ENCODE measurements at places on chromosomes 3 and 15.

- DNase-seq = no peak
Observed at GRCh38 chr15:101372149-101372577, 77.1 kb upstream of the SNRPA1 start.

DNA sequence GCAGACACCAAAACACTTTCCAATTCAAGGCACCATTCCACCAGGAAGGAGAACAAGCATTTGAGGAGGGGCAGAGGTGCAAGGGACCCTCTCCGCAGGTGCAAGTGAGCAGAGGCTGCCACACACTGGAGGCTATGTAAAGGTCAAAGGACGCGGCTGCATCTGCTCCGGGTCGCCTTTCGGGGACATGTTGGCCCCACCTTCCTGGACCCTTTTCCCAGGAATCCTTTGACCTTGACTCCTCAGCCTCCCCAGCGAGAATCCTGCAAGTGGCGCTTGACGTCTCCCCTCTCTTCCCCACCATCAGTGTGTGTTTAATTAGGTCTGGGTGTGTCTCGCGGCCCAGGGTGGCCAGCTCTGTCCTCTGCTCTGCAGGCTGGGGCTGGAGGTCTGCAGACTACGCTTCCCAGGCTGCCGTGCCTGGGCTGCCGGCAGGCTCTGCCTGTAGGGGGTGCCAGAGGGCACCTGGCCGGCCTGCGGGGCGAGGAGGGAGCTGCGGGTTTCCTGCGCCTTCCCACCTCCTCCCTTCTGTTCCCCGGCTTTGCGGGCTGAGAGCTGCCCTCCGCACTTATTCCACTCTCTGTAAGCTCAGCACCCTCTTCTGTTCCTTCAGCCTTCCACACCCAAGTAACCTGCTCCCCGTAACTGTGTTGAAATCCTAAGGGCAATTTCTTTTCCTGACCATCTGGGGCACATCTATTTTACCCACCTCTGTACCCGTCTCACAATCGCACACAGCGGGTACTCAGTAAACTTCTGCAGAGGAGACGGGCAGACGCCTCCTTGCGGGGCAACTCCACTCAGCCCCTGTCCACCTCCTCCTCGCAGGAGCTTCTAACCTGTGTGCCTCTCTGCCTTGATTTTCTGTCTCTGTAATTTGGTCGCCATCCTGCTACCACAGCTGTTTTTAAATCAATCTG is 129.8 kb downstream of the NSMCE3 start:
- no peak for DNase-seq

- no peak for DNase-seq
Observed at GRCh38 chr3:25849091-25849490, 59.2 kb downstream of the OXSM start.

DNA sequence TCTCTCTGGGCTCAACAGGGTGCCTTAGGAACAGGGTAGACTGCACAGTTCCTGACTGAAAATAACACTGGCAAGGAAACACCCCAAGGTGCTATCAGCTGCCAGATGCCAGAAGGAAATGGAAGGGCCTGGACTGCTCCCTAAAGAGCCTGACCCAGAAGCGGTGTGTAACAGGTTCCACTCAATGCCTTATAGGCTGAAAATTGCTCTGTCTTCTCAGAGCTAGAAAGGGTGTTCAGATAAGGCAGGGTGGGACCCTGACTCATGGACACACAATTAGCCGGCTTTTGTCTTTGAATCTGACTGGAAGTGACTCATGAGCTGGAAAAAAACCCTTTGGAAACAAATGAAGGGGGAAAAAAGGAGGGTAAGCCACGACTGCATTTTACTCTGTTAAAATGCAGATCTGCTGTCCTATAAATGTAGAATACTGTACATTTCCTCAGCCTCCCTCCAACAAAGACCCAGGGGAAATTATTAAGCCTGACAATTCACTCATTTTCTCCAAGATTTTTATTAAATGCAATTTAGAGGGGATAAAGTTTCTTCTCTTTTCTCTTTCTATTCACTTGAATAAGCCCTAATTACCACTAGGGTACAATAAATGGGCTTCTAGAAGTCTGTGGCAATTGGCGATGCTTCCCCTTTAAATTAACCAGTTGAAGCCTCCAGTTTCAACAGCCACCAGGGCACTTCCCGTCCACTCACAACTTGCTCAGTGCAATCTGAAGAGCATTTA is 160.2 kb upstream of the TBL1XR1 start:
- peak; percentile 47 for DNase-seq

DNA sequence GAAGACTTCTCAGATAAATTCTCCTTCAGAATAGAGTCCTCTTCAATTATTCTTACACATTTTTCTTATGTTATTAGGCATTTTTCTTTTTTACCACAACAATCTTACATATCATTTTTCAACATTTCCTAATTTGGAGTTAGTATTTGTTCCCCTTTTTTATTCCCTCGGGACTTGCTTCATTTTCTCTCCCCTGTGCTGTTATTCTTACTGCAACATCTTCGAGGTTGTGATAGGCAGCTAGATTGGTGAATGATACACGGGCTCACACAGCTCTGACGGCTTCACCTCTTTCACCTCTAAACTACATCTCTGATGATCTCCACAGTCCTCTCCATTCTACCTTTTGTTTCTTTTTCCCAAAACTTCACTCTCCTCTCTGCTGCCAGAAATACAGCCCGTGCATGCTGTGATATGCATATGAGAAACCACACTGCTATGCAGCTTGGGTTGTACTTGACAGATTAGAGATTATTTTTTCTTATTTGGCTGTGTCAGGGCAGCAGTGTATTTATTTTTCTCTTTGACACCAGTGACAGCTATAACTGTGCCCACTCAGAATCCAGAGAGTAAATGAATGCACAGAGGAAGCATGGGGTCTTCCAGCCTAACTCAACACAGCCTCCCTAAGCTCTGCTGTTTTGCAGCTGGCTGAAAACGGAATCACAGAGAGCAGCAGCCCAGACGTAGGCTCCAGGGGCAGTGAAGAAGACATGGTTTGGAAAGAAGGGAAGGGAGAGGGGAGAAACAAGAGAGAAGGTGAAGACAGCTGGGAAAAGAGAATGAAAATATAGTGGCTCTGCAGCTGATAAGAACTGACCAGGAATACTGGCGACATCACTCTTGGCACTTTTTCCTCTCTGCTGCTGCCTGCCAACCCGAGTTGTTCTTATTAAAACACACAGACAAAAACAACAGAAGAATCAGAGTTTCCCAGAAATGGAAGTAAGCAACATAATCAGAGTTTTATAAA is 61.8 kb downstream of the SLC9A9 start:
- no peak for DNase-seq

DNA sequence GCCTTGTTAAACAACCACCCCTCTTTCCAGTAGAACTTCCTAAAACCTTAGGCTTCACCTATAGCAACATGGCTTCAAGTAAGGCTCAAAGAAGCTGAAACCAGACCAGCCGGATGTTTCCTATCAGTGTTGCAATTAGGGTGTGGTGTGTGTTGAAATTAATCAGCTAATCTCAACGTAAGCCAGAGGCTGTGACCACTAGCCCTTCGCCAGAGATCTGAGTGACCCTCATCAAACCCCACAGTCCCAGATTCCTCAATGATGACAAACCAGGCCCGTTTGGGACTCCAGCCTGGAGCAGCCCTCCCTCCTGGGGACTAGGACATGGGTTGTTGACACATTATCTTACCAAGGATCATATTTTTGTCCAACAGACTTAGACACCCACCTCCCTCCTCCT is 27.3 kb downstream of the CYP11A1 start:
- DNase-seq = peak; percentile 5

GRCh38 chr3:24272875-24273274 is 221.8 kb downstream of the THRB start:
- DNase-seq = no peak

DNA sequence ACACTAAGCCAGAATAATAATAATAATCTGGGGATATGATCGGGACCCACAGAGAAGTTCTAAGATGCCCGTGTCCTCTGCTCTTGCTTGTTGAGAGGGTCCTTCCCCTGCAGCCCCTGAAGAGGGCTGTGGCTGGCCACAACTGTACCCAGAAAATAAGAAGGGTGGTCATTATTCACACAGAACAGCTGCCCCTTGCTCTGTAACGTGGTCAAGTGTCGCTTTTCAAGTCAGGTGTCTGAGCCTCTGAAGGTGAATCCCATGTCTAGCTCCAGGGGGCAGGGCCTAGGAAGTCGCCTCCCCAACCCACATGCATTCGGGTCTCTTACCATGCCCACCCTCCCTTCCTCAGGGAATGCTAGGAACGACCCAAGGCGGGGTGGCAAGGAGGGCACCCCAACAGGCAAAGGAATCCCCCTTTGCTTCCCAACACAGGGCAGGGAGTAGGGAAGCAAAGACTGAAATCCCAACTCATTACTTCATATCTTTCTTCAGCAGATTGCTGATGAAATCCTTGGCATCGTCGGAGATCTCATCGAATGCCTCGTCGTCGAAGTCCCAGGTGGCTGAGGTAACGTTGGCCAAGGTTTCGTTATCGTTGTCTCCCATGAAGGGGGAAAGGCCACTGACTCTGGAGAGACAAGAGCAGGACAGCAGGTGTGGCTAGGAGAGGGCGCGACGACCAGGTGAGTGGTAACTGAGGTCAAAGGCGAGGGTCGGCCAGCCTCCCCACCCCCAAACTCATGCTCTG is 44.3 kb upstream of the HACD2 start:
- DNase-seq = no peak

DNA sequence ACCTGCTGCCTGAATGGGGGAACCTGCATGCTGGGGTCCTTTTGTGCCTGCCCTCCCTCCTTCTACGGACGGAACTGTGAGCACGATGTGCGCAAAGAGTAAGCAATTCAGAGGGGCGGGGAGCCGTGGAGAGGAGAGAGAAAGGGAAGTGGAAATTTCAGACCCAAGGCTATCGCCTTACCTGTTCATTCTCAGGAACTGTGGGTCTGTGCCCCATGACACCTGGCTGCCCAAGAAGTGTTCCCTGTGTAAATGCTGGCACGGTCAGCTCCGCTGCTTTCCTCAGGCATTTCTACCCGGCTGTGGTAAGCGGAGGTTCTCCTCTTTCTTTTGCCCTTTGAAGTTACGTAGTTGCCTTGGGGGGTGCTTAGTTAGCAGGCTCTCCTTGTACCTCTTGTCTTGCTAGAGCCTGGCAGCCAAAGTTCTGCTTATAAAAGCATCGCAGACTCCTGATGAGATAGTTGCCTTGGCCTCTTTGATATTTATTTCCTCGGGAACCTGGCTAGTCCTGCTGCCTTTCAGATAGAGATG is 13.7 kb upstream of the LRRC2 start:
- DNase-seq = no peak

DNA sequence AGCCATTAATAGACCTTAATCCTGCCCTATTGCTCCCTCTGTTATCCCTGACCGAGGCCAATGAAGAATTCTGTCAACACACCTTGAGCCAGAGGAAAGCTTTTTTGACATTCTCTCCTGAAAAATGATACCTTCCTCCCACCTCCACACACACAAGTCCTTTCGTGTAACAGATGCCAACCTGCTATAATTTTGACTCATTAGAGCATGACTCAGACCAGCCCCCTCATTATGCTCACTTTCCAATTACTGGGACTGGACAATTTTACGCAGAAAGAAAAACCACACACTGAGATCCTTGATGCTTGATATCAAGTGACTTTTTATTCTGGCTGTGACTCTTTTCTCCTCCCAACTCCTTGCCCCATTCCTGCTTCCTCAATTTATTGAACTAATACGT is 50.9 kb downstream of the LSAMP start:
- DNase-seq = no peak

- DNase-seq = no peak
Observed at GRCh38 chr15:80924278-80924677, 65.3 kb downstream of the MESD start.

GRCh38 chr3:173743516-173743915 is 346.0 kb downstream of the NLGN1 start:
- no peak for DNase-seq

- DNase-seq = no peak
Observed at GRCh38 chr3:129651435-129652202, 45.1 kb upstream of the PLXND1 start.

DNA sequence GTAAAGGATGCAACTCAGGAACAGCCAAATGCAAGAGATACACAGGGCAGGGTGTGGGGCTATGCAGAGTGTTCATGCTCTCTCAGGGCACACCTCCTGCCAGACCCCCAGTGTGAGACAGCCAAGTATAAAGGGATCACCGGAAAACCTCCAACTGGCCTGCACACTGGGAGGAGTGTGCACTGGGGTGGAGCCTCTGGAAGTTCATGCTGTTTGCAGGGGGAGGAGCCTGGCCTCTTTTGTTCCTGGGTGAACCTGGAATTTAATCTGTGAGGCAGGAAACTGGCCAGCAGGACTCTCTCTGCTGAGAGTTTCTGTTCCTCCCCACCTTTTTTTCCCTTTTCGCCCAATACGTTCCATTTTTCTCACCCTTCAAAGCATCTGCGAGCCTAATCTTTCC is 204.1 kb downstream of the WNT5A start:
- DNase-seq = no peak

DNA sequence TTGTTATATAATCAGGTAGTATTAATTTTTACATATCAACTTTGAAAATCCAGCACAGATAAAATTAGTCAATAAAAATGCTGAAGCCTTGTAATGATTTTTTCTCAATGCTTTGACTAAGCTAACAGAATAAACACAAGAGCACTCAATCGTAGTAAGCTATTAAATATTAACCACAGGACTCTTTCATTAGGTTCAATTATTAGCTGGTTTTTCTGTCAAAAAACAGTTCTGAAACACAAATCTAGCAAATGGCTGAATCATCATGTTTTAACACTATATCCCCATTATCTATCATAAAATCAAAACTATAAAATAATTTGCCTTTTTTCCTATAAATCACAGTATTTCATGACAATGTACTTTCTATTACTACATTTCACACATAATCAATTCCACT is 69.6 kb downstream of the PLOD2 start:
- DNase-seq = no peak

- peak; percentile 85 for DNase-seq
Observed at GRCh38 chr15:62118520-62119226, 46.4 kb downstream of the C2CD4B start.

DNA sequence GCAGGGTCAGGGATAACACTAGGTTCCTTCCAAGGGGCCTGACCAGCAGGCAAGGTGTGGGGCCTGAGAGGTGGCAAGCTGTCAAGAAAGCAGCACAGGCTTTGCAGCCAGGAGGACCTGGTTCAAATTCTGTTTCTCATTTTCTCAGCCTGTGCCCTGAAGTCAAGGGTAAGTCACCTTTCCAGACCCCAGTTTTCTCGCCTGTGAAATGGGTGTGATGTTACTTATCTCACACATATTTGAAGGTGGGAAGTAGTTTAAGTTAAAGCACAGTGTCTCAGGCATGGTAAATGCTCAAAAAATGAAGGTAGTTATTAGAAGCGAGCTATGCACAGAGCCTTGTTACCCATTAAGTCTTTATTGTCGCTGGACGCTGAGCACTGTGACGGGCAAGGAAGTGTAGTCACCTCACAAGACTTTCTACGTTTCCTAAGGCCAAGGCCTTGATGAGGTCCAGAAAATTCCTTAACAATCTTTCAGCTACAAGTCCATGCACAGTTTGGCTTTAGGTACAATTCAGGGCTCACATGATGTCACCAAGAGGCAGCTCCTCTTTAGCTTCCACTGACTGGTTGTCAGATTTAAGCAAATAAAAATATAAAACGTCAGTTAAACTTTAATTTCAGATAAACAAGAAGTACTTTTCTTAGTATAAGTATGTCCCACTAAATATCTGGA is 522.6 kb upstream of the PROK2 start:
- DNase-seq = no peak

- no peak for DNase-seq
Observed at GRCh38 chr15:77021088-77021481, 26.2 kb downstream of the PSTPIP1 start.

Measured in inflammatory macrophage treated with lipopolysaccharide for 1 hour (primary cell).